Stimulated activated CD8-positive, alpha-beta memory T cell treated with anti-CD3 and anti-CD28 coated beads, Interleukin-4, amount 100 ng/mL, for 48 hours (primary cell): ENCODE measurements at places on chromosomes 6 and 20.

DNA sequence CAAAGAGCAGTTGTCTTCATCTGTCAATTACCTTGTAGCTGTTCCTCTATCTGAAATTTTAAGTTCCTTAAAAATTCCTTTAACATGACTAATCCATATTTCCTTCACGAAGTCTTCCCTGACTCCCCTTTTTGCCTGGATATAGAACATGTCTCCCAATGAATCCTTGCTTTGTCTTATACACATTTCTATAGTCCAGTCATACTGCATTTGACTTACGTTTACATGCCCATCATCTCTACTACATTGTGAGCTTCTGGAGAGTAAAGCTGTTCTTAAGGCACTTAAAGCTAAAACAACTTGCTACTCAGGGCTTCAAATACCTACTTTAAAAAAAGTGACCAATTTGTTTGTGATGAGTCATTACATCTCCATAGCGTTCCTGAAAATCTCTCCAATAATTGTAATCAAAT is 4.9 kb downstream of the REV3L start:
- DNase-seq, result no peak

DNA sequence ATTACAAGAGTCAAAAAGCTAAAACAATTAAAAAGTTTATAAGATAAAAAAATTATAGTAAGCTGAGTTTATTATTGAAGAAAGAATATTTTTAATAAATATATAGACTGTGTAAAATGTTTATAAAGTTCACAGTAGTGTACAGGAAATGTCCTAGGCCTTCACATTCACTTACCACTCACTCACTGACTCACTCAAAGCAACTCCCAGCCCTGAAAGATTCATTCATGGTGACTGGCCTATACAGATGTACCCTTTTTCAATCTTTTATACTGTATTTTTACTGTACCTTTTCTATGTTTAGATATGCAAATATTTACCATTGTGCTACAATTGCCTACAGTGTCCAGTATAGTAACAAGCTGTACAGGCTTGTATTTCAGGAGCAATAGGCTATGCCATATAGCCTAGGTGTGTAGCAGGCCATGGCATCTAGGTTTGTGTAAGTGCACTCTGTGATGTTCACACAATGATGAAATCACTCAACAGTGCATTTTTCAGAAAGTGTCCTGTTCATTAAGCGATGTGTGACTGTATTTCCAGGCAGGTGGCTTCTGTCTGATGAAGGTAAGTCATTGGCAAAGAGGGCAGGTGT is 130.2 kb downstream of the BTBD3 start:
- no peak for DNase-seq

- DNase-seq, result no peak
Observed at GRCh38 chr6:33319939-33320314, 2.4 kb upstream of the ZBTB22 start.

- DNase-seq, result peak; percentile 52
Observed at GRCh38 chr20:64069614-64070243, 6.7 kb downstream of the TCEA2 start.

DNA sequence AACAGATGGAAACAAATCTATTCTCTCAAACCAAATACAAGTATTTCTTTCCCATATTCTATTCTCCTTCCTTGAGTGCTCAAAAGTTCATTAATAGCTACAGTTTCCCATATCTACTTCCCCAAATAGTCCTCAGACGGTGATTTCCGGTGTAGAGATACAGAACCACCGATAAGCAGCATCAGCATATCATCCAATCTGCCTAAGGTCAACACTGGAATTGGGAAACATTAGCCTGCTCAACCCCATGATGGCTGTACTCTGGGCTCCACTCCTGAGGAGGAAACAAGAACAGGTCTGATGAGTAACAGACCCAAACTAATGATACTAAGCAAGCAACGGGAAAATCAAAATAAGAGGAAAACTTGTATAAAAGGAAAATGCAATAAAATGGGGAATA is 115.6 kb downstream of the EPB41L2 start:
- no peak for DNase-seq

DNA sequence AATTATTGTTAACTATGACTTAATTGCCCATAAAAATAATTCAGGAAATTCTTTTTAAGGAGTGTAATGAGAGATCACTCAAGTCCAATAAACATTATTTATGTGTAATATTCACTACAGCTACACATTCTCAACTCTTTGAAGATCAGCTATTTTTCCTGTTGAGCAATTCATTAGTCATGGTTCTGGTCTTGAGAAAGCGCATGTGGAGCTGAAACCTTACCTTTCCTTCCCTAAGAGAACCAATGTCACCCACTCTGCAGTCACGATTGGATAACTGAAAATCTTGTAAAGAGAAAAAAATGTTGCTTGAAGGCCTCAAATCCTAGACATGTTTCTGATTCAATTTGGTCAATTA is 736.9 kb upstream of the MARCKS start:
- no peak for DNase-seq

DNA sequence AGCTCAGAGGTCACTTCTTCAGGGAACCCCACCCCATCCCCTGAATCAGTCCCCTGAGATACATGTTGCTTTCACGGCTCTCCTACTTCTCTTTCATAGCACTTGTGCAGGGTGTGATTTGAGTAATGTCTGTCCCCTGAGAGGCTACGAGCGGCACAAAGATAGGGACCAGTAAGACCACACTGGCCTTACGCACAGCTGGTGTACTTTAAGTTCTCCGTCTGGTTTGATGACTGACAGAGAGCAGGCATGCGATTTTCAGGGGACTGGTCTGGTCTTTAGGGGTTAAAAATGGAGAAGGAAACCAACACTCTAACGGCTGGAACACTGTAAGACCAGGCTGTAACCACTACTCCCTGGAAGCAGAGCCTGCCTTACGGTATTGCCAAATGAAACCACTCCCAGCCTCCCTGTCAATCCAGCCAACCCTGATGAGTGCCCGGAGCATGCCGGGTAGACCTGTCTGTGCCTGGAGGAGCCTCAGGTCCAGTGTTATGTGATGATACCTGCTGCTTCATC is 47.1 kb downstream of the ELMO2 start:
- DNase-seq, result no peak

DNA sequence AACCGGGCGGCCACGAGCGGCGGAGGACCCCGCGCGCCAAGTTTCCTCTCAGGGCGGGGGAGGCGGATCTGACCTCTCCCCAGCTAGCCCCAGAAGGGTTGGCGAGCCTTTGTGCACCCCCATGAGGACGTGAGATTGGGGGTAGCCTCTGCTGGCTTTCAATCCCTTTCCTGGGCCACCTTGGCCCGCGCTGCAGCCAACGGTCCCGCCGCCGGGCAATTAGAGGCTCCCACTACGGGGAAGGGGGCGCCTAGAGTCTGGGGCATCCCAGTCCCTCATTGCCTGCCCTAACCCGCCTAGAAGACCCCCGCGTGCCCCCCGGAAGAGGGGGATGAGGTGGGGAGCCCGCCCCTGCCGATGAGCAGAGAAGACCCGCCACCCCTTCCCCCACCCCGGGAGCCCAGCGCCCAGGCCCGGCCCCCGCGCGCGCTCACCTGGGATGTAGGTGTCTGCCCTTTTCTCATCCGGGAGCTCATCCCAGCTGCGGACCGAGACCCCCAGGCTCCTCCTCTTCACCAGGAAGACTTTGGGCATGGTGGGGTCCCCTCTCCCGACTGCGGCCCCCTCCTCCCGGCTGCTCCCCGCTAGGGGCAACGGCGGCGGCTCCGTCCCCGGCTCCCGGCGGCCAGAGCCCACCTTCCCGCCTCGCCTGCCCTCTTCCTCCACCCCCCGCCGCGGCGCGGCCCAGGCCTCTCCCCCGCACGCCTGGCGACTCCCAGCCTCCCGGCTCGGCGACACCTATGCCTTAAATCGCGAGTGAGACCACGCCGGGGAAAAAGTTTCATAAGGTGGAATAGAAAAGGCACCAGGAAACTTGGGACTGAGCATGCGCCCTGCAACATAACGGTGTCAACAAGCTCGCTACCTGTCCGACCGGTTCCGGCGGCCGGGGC is at the start of gene OVOL2:
TSS of gene OVOL2 (minus strand) at position 816 of the 893 bp plus-strand sequence. CDS start at position 534, 282 bp downstream.
- peak; percentile 31 for DNase-seq

DNA sequence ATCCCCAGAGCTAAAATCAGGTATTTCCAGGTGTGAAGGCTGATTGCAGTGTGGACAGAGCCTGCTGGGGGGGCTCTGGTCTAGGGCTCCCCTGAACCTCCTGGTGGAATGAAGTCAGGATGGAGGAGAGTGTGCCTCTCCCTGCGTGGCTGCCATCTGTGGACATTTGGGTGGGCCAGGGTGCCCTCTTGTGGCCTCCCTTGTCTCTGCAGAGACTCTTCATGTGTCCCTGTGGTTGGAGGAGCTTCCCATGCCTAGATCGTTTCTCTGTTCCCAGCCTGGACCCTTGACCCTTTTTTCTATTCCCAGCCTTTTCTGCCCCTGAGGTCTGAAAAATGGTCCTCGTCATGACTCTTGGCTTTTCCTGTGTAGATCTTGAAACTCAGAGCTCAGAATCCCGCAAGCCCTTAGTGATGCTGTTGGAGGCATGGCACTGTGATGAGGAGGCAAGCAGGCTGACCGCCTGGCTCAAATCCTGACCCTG is 9.9 kb upstream of the PSMF1 start:
- DNase-seq, result peak; percentile 72

GRCh38 chr6:42987533-42988451 is 3.4 kb downstream of the PPP2R5D start:
- no peak for DNase-seq

DNA sequence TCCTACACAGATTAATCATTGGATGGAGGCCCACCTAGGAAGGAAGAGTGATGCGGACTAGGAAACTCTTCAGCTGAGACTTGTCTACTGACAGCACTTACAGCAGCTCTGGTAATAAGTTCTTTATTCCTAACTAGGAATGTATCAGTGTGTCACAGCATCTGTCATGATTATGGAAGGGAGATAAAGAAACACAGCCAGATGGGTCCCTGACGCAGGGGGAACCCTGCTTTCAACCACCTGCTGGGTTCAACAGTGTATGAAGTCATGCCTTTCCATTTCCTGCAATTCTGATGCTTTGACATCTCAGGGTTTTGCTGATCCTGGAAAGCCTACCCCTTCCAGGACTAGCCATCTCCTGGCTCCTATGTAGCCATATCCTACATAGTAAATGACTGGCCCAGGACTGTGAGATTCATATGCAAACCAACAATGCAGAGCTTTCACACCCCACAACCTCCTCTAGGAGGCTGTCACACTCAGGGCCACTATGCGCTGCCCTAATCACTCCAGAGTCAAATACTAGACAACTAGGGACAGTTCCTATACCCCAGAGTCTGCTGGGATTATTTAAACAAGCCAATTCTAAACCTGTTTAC is 29.0 kb upstream of the MANEA start:
- no peak for DNase-seq

DNA sequence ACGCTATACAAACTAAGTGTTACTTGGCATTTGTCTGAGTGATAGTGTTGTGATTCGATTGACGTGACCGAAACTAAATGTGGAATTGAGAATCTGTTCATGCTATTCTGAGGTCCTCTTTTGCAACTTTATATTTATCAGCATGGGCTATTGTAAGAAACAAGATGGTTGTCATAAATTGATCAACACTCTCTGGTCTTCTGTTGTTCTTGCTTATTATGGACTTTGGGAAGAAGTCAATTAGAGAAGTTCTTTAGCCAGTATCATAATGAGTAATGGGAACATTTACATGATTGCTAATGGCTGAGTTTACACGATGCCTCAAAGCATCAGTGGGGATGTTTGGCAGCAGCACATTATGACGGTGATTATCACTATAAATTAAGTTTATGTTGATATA is 195.0 kb downstream of the CD83 start:
- no peak for DNase-seq

- no peak for DNase-seq
Observed at GRCh38 chr6:13511913-13512717, 24.7 kb upstream of the GFOD1 start.

DNA sequence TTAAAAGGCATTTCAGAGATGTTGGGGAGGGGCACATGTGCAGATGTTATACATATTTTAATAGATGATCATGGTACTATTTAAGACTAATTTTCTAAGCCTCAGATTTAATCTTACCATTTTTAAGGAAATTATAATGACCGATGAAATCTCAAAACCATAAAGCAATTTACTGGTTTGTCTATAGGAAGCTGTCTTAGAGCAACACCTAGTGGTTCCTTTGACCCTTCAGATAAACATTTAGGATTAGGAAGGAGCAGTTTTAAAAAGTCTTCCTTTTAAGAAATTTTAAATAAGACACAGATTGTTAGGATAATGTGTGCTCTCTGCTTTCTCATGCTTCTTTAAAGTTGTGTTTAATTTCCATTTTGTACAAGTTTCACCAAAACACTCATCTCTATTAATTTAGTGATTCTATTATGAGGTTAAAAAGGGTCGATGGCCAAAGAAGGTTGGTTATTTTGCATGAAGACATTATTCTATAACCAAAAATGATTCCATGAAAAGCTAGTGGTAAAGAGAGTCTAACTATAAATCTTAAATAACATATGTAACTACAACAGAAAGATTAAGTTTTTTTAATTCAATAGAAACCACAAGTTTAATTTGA is 376.4 kb downstream of the HACE1 start:
- no peak for DNase-seq

- DNase-seq, result peak; percentile 71
Observed at GRCh38 chr20:59144179-59144830, 19.3 kb upstream of the ZNF831 start.

GRCh38 chr6:20581070-20581469 is 46.8 kb downstream of the CDKAL1 start:
- DNase-seq, result no peak

DNA sequence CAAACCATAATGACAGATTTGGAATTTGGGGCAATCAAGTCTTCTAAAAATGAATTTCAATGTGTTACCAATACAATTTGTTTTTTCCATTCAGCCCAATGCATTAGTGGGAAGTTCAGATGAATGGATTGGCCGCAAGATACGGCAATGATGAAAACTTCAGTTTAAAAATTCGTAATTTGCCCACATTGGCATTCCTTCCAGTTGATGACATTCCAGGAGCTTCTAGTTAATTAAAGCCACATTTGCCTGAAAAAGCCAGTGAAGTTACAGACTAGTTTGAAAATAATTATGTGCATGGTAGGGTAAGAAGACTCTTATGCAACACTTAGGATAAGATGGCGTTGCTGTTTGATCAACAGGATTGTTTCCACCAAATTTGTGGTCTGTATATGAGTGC is 46.2 kb downstream of the NHLRC1 start:
- no peak for DNase-seq

DNA sequence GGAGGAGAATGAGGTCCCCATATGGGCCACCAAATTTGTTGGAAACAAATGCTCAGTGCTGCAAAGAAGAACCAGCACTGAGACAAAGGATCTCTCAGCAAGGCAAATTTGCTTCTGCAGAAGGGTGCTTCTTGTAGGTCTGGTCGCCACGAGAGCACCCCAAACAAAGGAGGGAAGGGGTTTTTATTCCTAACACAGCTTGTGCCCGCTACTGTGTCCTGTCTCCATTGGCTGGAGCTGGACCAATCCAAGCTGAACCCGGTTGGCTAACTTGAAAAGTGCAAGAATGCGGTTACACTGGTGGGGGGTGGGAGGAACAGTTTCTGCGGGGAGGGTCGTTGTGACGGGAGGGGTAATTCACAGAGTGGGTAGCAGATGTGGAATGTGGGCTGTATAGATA is 54.1 kb upstream of the TULP1 start:
- DNase-seq, result no peak

GRCh38 chr6:158073776-158074175 is 92.1 kb downstream of the SYNJ2 start:
- no peak for DNase-seq
